ENCODE measurements at places on chromosomes 7 and 10.

GRCh38 chr10:69636626-69637605 lies 6.9 kb downstream of the FAM241B start:
- DNase-seq, result no peak

DNA sequence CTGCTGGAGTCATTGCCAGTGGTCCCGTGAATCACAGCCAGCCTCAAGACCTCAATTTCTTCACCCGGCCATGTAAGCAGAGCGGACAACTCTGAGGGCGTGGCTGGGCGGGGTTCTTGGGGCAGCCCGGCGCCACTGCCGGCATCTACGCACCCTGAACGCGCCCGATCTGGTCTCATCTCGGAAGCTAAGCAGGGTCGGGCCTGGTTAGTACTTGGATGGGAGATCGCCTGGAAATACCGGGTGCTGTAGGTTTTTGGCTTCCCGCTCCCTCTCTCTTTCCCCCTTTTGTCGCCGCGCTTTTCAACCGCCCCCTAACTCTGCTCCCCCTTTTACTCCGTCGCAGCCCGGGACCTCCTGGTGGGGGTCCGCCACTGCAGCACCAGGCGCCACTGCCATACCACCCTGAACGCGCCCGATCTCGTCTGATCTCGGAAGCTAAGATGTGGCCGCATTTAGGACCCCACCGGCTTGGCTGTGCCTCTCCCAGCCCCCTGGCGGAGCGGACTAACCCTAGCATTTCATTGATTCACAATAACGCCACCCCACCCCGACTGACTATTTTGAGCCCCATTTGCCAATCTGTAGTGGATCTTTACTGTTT lies 25.3 kb downstream of the GARIN1A start:
- peak; percentile 23 for DNase-seq

DNA sequence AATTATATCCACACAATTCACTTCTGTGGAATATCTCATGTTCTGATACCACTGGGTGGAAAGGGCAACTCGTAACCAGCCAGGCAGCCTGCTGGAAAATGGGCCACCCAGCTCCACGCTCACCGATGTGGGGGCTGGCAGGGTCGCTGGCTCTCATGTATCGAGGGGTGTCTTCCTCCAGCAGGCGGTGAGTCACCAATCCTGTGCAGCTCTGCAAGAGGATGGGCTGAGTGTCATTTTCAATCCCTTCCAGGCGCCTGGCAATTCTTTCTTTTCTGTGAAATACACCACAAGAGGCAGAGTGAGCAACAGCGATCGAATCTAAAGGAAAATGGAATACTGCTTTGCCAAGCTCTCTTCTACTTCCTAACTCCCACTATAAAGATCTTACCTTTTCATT lies 80.1 kb downstream of the SVIL start:
- DNase-seq, result no peak

DNA sequence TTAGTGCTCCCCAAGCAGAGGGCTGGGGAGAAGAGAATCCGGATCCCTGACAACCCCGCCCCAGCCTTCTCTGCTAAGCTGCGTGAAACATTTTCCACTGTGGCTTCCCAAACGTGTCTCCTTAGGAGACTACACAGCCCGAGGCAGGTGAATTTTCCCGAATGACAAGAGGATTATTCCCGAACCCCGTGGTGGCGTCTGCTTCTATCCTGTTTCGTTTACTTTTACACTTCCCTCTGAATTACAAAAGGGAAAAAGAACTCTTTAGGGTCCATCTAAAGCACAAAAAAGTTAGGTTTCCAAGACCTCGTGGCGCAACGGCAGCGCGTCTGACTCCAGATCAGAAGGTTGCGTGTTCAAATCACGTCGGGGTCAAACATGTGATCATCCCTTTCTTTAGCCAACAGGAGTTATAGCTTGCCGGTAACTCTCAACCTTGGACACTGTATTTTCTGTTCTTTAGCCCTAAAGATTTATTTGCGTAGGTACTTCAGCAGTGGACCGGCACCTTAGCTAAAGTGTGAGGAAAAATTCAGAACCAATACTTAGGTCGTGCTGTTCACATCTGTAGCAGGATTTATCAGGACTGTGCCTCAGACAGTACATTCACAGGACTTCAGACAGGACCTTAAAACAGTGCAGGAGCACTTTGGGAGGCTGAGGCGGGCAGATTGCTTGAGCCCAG lies 3.2 kb upstream of the ZNF789 start:
- no peak for DNase-seq

- no peak for DNase-seq
Measured at GRCh38 chr10:4240608-4241197, 455.7 kb upstream of the KLF6 start.

DNA sequence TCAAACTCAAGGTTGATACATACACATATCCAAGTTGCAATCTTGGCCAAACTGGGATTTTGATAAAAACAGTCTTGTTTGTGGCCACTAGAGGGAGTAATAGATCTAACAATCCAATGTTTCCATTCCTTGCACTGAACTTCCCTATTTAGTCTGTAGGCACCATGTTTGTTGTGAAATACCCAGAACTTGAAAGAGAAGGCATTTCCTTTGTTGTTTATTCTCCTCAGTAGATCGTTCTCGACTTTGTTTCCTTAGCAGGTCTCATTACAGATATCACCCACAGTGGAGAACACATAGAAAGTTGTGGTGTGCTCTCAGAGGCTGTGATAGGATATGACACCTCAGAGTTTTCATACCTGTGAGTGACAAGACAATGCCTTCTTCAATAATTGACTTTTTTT lies 70.3 kb upstream of the MXI1 start:
- DNase-seq, result peak; percentile 59

- no peak for DNase-seq
Measured at GRCh38 chr7:92461027-92462003, 14.0 kb downstream of the GATAD1 start.

DNA sequence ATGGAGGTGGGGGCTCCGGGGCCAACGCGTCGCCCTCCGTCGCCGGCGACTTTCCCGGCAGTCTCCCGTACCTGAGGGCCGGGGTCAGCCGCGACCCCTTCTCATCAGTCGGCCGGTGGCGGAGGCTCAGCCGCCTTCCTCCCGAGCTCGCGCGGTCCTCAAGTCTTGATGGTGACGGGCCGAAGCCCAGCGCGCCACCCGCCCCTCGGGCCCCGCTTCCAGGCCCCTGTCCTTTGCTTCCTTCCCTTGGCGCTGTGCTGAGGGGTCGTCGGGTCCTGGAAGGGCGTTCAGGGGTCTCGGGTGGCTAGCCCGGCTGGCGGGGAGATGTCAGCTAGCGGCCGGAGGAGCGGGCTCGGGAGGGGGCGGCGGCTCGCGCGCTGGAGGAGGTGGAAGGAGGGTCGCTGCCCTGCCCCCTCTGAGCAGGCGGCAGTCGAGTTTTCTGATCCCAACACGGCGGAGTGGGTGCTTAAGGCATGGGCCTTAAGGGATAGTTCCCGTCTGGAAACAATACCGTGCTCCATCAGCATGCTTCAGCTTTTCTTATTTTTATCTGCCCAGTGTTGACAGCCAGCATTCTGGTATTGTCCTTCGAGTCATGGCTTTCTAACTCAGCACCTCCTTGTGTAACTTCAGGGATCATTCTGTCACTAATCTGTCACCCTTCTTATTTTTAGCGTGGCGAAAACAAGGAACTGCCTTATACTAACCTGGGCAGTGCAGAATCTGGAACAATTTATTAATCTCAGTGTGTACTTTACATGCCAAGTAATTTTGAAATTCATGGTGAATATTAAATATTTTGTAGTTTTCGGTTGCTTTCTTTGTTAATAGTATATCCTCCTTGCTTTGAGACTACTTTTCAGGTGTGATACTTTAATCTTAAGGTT lies 748 bp downstream of the PHTF2 start:
- DNase-seq, result peak; percentile 24

GRCh38 chr10:122648599-122649428 lies 50.8 kb downstream of the C10orf120 start:
- DNase-seq, result no peak

GRCh38 chr10:32454148-32454547 lies 8.2 kb downstream of the CCDC7 start:
- DNase-seq, result no peak

DNA sequence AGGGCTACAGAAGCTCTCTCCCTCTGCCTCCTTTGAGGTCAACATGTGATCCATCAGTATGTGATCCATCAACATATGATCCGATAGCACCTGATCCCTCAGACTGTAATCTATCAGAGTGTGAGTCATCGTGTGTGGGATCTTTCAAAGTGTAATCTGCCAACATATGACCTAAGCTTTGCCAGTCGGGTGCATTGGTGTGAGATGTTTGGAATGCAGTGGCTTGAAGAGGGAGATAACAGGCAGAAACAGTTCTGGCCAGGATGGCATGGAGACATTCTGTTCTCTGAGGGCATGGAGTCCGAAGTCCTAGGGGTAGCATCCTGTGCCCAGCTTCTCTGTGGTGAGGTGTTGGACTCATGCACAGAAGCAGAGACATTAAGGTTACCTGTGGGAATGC lies 217.7 kb upstream of the ETV1 start:
- no peak for DNase-seq
